ENCODE measurements at places on chromosomes 13 and 19.

DNA sequence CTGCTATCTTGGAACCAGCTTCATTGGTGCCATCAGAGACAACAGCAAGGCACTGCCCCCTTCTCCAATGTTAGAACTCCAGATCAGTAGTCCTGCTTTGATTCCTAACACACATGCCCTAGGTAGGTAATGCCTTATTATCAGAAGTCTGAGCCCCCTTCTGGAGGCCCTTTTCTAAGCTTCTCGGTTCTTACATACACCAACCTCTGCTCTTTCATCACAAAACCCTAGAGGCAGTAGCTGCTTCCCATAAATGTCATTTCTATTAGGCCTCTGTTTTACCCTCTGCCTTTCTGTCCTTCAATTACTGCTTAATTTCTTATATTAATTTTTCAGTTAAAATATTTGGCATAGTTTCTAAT, 65.3 kb upstream of the KLHL1 start:
- DNase-seq, result no peak

GRCh38 chr13:93368718-93369117, 142.1 kb downstream of the GPC6 start:
- no peak for DNase-seq

DNA sequence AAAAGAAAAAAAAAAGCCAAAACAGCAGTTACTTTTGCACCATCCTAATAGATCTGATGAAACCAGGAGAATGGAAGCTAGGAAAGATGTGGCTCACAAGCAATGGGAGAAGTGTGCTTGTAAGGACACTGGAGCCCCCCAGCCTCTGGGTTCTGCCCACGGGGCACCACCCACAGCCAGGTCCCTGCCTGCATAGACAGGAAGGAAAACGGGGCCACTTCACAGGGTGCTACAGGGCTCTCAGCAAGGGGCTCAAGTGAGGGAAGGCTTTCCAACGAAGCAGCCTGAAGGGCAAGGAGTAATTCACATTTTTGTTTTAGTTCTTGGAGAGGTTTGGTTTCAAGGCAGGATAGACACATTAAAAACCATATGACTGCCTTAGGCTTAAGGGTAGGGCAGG, 42.7 kb downstream of the BRD4 start:
- no peak for DNase-seq

DNA sequence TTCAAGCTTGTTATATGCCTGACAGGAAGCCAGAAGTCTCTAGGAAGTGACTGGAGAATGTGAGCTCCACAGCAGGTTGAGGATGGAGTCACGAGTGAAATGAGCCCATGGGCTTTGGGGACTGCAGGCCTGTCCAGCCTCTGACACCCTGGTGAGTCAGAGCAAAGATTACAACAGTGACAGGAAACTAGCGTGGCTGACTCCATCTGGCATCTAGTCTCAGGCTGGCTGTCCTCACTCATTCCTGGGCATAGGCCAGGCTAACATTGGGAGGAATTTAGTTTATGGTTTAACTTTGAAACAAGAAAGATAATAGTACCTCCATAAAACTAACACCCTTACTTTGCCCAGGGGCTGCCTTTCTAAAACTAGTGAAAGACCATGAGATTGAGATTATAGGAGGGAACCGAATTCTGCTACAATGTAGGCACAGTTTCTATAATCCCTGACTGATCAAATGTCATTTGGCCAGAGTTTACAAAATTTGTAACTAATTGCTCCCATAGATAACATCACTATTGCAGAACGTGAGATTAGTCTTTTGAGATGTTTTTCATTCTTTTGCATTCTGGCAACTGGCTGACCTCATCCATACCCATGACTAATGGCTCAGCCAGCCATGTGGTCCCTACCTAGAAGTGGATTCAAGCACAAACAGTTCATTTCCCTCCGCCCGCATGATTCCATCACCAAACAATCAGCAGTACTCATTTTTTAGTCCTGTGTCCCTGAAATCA, 28.4 kb downstream of the PSG1 start:
- peak; percentile 98 for DNase-seq

GRCh38 chr19:10478903-10479384, 24.2 kb downstream of the KEAP1 start:
- DNase-seq, result peak; percentile 82

DNA sequence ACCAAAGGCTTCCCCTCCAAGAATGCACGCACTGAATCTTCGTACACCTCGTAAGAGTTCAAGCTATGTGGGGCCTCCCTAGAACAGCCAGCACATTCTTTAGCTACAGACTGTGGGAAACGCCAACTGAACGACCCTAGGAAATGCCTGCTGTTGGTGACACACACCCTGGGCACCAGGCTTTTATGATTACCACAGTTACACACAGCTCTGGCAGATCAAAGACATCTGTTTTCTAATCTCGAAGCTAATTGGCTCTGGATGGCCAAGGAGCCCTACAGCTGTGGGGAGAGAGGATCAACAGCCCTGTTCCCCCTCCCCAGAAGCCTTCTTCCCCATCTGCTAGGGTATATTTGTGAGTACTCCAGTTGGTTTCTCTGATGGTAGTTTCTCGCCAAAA, 123.0 kb downstream of the COL4A1 start:
- no peak for DNase-seq

DNA sequence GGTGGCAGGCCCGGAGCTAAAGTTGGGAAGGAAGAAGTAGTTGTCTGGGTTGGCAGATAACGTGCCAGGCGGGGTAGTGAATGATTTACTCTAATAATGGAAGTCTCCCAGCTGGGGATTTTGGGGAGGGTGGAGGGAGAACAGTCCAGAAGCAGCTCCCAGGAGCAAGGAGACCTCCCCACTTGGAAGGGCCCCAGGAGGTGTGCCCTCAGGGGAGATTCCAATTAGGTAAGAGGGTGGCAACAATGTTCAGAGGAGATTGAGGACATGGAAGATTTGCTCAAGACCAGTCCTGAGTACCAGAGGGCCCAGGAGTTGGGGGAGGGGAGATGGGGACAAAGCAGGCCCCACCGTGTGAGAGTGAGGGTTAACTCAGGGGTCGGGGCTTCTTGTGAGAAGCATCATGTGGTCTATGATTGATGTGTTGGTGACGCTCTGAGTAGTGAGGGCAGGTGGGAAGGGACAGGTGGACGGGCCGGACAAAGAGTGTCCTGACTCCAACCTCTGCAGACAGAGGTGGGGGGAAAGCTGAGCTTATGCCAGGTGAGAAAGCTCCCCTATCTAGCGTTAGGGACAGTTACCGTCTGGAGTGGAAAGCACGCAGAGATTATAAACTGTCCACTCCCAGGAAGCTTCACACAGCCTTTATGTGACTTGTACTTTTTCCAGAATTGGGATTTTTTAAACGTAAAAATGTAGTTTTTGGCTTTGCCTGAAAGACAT, 3.5 kb downstream of the SPINT2 start:
- DNase-seq, result peak; percentile 88

DNA sequence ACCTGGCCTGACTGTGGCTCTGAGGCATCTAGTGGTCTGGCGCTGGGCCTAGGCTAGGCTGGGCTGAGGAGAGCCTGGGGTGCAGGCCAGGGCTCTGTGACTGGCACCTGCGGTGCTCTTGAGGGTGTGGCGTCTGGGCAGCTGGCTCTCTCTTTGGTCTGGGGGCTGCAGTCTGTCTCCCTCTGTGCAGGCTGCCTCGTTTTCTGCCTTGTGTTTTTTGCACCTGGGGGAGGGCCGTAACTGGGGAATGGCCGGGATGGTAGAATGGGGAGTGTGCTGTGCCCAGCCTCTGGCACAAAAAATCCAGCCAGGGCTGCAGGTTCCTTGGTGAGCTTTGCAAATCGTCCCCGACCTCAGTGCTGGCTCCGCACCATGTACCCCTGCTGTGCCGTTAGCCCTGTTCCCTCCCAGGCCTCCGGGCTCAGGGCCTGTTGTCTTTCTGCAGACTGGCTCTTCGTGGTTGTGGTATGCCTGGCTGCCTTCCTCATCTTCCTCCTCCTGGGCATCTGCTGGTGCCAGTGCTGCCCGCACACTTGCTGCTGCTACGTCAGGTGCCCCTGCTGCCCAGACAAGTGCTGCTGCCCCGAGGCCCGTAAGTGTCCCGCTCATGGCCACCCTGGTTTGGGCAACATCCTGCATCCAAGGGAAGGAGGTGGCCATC, 6.5 kb upstream of the USF2 start:
- DNase-seq, result no peak

DNA sequence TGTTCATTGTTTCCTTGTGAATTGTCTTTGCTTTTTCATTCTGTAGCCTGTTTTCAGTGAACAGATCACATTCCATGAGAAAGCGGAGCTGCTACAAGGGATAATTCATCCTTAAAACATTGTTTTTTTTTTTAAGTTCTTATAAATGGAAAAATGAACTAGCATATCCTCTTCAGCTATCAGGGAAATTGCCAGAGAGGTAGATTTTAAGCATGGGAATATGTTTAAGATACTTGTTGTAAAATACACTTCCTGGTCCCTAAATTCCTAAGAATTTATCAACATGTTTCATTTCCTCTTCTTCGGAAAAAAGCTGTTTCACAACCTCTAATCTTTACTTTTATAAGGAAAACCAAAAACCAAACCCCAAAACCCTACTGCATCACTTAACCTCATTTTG, 238.0 kb downstream of the POSTN start:
- no peak for DNase-seq
